ENCODE measurements at places on chromosomes 12 and 14.

DNA sequence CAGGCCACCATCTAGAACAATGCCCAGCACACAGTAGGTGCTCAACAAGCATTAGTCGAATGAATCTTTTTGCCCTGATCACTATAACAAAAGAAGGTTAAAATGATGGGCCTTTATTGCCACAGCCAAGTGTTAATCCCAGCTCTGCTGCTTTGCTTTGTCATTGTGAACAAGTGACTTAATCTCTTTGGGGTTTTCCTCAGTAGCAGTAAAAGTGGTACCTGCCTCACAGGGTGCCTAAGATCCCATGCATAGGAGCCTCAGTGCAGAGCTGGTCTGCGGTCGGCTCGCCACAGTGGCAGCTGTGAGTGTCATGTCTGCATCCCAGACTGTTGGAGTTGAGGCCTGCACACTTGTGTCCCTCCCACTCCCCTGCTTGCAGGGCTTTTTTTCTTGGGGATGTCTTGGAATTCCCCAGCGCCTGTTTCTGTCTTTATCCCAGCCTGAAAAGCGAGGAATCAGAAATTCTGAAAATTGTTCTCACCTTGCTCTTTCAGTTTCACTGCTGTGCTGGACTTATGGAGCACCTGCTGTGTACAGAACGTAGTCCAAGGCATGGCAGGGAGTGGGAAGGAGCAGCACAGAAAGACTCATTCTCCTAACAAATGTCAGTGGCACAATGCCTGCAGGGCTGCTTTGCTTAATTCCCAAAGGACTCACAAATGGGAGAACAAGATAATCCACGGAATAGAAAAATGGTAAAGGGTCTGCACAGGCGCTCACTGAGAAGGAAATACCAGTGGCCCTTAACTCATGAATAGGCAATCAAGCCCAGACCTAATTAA lies 90.8 kb downstream of the EML1 start:
- DNase-seq = no peak

DNA sequence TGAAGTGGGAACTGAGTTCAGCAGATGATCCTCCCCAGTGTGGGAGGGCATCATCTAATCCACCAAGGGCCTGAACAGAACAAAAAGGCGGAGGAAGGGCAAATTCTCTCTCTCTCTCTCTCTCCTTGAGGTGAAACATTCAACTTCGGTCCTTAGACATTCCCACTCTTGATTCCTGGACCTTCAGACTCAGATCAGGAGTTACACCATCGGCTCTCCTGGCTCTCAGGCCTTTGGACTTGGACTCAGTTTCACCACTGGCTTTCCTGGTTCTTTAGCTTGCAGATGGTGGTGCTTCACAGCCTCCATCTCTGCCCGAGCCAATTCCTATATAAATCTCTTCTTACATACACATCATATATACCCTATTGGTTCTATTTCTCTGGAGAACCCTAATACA lies 73.2 kb downstream of the SPPL3 start:
- DNase-seq = no peak

DNA sequence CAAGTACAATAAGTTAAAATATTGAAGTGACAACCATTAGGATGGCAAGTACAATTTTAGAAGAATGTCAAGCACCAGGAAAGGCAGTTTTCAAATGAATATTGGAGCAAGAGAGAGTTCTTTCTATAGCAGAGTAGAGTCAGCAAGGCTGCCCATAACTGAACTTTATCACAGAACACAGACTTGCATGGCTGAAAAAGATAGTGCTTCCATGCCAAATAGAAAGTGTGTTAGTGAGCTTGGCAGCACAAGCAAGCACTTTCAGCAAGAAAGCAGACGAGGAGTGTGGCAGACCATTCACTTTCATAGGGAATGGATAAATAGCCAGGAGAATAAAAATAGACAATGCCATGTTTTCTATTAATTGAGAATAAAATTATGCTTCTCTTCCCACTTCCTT lies 647.0 kb upstream of the MGAT4C start:
- no peak for DNase-seq

DNA sequence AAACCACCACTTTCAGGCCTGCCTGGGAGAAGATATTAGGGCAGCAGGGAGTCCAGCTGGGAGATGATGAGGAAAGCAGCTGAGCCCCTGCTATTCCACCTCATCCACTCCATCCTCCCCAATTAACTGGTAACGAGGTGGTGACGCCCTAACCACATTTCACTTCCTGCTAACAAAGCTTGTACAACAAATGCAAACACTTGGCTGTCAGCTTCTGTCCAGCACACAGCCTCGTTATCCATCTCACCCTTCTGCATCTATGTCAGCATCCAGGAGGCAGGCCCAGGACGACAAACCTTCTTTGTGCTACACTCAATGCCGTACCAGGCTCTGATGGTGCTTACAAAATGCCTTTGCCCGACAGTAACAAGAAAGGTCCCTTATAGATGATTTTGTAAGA lies 225.4 kb downstream of the APAF1 start:
- DNase-seq = peak; percentile 41

GRCh38 chr14:100975671-100976070 lies 72.1 kb upstream of the RTL1 start:
- DNase-seq = no peak

All from NCI-H2029 treated with DMSO at 0.1 percent for 48 hours (cell line).